ENCODE measurements at places on chromosomes 12 and 14.
A peak's percentile ranks its signal among the peaks of the same experiment; 100 is the strongest.

DNA sequence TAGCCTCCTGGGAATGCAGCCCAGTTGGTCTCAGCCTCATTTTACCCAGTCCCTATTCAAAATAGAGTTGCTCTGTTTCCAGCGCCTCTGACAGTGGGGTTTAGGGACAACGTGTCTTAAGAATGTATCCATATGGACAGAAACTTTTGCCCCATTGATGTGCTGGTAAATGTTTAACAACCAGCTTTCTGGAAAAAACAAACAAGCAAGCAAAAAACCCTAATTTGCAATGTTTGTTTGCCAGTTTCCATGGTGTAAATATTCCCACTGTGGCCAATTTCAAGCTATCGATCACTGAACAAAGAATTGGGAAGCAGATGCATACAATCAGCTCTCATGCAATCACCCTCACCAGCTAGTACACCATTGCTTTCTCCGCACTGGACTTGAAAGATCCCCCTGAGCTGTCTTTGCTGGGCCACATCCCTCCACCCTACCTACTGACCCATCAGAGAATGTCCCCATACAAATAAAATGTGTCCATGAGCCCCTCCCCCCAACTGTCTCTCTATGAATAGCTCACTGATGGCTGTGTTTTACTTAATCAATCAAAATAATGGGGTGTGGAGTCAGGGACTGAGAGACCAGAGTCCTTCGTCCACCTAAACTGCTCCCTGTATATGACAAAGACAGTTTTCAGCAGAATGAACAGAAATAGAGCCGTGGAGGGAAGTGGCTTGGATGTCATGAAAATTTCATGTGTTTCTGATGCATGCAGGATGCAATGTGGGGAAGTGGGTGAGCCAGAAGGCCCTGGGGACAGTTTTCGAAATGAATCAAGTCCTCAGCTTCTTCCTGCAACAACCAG lies 40.8 kb downstream of the CCDC60 start:
- peak overlapping the region; percentile 72 for H3K27ac ChIP-seq
- peak overlapping the region; percentile 7 for H3K4me3 ChIP-seq
- H3K27me3 ChIP-seq = peaks cover 2% of the 10 kb centered on the region
- DNase-seq = peak; percentile 39

GRCh38 chr12:130650131-130650530 lies 66.0 kb downstream of the RIMBP2 start:
- no peaks in the 10 kb centered on the region for H3K27me3 ChIP-seq
- no peak overlapping the region for H3K4me3 ChIP-seq
- no peak overlapping the region for H3K27ac ChIP-seq

GRCh38 chr12:105459760-105460330 lies 129.4 kb downstream of the C12orf75 start:
- no peaks in the 10 kb centered on the region for H3K4me1 ChIP-seq
- no peak for DNase-seq
- peaks cover 29% of the 10 kb centered on the region for H3K27me3 ChIP-seq

- H3K36me3 ChIP-seq = no peaks in the 10 kb centered on the region
- DNase-seq = no peak
- H3K4me3 ChIP-seq = no peak overlapping the region
- H3K27me3 ChIP-seq = no peaks in the 10 kb centered on the region
- no peak overlapping the region for H3K27ac ChIP-seq
Measured at GRCh38 chr12:100919116-100919515, 124.5 kb downstream of the ANO4 start.

Data from activated CD8-positive, alpha-beta T cell treated with anti-CD3 and anti-CD28 coated beads, Interleukin-2, amount 10 ng/mL, durations not matched to agents 7 days and 5 days (primary cell).